Activated CD4-positive, alpha-beta memory T cell treated with anti-CD3 and anti-CD28 coated beads for 36 hours (primary cell): ENCODE measurements at places on chromosomes 4 and X. TPM values are rescaled to one million over a fixed set of nuclear protein-coding genes. Genes with fewer than 3 reads are reported as not detected.
A peak's percentile ranks its signal among the peaks of the same experiment; 100 is the strongest.

DNA sequence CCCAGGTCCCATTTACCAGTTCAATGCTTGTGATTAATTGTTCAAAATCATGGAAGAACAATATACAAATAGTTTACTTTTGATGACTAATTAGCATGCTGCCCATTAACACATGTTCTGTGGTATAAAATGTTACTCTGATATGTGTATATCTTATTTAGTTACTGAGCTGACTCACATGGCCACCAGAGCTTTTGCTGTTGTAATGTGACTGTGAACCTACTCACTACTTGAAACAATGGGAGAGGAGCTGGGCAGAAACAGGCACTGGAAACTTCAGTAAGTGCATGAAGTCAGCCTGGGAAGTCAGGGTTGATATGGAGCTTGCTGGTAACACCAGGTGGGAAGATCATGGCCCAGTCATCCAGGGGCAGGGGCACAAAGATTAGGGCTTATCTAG lies 72.7 kb upstream of the MAD2L1 start:
- no peak for DNase-seq

DNA sequence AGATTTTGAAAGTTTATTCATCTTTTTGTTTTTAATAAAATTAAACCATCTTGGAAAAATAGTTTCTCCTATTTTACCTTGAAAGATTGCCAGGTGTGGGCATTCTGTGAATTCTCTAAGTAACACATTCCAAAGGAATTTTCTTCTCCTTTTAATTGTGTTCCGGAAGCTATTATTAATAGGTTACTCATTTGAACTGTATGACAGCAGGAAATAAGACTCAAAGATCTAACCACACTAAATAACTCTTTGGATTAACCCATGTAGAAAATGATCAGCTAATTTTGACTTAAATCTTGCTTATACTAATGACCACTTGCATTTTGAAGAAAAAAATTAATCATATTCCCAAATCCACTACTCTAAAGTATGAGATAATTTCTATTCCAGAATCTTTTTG lies 17.6 kb upstream of the CCNI start:
- no peak for DNase-seq

DNA sequence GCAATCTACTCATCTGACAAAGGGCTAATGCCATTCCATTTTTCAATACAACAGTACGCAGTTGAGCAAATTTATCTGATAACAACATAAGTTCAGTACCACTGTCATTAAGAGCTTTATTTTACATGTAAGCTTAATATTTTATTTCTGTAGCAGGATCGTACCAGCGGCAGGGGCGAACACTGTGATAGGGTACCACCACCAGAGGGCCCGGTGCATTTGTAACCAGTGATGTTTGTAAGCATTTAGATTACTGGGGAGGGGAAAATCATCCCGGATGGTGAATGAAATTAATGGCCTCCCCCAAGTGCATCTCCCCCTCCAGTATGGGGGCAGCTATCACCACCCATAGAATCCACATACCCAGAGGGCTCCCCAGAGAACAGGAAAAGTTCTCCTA lies 179.0 kb downstream of the ADGRA3 start:
- DNase-seq: no peak

DNA sequence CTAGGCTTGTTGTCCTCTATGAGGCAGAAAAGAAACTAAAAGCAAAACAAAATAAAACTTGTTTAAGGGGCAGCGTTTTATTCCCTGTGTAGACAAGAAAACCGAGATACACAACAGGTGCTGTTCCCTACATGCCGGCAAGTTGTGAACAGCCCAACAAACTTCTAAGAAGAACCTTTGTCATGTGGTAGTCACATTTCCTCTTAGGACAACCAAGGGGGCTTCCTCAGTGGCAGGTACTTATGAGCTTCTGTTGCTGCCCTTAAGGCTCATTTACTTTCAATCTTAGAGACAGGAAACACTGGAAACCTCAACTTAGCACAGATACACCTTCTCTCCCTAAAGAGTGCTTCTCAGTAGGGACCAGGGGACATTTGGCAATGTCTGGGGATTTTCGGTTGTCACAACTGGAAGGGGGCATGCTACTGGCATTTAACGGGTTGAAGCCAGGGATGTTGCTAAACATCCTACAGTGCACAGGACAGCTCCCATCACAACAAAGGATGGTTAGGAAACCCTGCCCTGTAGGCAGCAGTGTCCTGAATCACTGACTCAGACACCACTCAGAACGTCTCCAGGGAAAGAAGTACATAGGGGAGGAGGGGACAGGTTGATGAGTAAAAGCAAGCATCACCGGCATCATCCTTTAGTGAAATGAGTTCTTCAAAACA lies 111.0 kb downstream of the ASB9 start:
- peak; percentile 51 for DNase-seq

DNA sequence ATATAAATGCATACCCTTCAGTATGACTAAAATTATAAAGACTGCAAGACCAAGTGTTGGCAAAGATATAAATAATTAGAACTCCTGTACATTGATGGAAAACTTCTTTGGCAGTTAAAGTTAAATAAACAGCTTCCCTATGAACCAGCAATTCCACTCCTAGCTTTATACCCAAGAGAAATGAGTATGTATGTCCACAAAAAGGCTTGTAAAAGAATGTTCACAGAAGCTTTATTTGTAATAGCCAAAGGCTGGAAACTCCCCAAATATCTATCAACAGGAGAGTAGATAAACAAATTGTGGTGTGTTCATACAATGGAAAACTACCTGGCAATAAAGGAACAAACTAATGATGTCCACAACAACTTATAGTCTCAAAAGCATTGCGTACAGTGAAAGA lies 184.8 kb downstream of the AMELX start:
- DNase-seq: no peak

DNA sequence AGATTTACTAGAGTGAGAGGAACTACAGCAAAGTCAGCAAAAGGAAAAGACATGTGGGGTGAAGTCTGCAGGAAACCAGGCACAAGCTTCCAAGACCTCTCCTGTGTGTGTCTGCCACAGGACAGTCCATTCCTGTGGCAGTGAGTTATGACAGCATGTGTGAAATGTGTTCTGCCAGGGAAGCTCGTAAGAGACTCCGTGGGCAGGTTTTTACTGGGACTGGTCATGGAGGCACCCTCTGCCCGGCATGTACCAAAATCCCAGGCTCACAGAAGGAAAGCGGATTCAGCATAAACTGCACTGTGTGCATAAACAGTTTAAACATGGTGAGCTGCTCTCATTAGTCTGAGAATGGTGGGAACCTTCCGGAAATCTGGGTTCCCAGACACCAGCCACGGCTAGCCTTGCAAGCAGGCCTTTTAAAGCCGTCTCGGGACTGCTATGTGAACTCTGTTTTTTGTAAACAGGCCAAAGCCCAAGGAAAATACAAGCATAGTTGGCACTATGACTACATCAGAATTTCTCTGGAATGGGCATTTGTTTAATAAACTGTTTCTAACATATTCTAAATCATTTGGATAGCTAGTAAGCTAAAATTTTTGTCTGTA lies 288.5 kb downstream of the TENM3 start:
- DNase-seq: no peak

- no peak for DNase-seq
Measured at GRCh38 chr4:125316791-125317524, 2.2 kb downstream of the FAT4 start.

DNA sequence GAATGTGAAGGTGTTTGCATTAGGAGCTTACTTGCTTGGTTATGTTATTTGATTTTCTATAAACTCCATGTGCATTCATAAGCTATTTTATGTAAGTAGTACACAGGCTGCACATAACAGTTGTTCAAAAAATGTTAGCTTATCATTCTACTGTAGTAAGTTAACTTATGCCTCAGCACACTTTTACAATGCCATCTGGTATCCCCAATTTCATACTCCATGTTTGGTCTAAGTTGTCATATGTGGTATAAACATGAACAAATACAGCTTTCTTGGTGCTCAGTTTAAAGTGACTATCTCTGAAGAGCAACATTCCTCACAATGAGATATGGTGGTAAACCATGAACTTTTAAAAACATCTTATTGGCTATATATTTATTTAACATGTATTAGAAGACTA lies 104.3 kb upstream of the LEF1 start:
- DNase-seq: no peak

DNA sequence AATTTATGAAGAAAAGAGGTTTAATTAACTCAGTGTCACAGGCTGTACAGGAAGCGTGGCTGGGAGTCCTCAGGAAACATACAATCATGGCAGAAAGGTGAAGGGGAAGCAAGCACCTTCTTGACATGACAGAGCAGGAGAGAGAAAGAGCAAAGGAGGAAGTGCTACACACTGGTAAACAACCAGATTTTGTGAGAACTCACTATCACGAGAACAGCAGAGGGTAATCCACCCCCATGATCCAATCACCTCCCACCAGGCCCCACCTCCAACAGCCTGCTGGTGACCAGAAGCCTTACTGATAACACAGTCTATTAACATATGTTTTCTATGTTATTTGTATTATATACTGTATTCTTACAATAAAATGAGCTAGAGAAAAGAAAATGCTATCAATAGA lies 254.8 kb downstream of the PCDH10 start:
- no peak for DNase-seq

GRCh38 chrX:115650916-115651315 lies 89.9 kb downstream of the PLS3 start:
- peak; percentile 26 for DNase-seq

- no peak for DNase-seq
Measured at GRCh38 chr4:148986951-148987350, 544.7 kb upstream of the NR3C2 start.

DNA sequence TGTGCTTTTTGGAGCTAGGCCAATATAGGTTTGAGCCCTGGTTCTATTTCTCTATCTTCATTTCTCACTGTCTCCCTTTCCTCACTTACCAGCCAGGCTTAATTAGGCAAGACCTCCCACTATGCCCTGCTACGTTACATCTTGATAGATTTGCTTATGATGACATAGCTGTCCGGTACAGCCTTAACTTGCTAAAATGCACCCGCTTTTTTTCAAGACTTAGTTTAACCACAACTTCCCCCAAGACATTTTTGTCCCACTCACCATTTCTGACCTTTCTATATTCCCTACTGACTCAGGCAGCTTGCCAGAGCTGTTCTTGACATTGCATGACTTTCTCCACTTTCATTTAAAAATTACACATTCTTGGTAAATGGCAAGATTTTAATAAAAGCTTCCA lies 152.6 kb downstream of the MID1 start:
- DNase-seq: no peak

DNA sequence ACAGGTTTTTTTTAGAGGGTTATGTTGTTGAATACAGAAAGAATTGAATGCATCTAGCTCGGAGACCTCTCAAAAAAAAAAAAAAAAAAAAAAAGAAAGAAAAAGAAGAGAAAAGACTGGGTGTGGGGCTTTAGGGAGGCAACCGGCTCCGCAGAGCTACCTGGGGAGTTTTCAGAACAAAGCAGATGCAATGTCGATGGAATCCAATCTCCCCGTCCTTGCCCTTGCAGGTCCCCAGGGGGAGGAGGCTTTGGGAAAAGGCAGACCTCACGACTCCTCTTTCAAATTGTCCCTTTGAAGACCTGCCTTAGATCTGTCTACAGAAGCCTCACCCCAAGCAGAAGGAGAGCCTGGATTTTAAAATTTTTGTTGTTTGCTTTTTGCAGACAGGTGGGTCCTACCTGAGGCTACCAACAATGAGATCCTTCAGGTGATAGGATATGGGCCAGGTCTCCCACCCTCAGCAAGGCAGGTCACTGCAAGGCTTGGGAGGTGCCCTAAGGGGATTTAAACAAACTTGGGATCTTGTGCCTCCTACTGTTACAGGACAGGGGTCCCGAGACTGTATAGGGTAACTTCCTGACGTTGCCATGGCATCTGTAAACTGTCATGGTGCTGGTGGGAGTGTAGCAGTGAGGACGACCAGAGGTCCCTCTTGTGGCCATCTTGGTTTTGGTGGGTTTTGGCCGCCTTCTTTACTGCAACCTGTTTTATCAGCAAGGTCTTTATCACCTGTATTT lies 75.2 kb upstream of the PRKX start:
- DNase-seq: peak; percentile 25

GRCh38 chrX:79107891-79108718 lies 36.4 kb upstream of the GPR174 start:
- no peak for DNase-seq

- DNase-seq: peak; percentile 15
Measured at GRCh38 chrX:20320461-20321159, 53.9 kb upstream of the RPS6KA3 start.

DNA sequence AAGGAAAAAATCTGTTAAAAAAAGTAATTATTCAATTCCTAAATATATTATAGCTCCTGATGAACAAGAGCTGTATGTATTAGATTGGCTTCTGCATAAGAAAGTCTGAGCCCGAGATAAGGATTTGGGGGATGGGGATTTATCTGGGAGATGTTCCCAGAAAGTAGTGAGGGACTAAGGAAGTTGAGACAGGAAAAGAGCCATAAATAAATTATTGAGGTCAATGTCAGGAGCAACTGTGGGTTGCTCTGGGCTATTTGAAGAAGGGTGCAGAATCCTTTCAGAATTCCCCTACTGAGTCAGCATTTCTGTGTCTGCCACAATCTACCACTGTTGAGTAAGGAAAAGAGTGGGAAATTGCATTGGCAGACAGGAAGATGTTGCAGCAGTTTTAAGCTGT lies 3.1 kb upstream of the TDO2 start:
- DNase-seq: no peak

DNA sequence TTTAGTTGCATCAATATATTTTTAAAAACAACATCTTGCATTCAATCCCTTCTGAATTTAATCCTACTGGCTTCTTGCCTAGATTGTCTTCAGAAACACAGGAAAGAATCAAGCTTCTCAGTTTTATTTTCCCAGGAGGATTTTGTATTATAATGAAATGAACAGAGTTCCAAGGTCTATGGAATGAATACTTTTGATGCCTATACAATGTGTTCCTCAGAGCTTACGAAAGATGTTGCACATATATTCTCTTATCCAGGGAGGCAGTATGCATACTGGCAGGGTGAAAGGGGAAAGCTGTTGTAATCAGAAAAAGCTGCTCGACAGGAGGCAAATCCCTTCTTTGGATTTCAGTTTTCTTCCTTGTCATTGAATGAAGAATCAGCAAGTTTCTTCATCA lies 8.8 kb downstream of the TMPRSS11D start:
- DNase-seq: no peak

The SLC10A4 gene
- total RNA-seq: not detected

The RHOXF2B gene
- total RNA-seq: not detected

The TEX13C gene
- not detected for total RNA-seq

The ASMT gene
- total RNA-seq: 1.1 TPM

The LONRF3 gene
- 4.5 TPM for total RNA-seq

The RBMXL3 gene
- total RNA-seq: not detected

The ETDB gene
- total RNA-seq: not detected
